T-helper 17 cell (primary cell): ENCODE measurements at places on chromosomes 5 and 9.

DNA sequence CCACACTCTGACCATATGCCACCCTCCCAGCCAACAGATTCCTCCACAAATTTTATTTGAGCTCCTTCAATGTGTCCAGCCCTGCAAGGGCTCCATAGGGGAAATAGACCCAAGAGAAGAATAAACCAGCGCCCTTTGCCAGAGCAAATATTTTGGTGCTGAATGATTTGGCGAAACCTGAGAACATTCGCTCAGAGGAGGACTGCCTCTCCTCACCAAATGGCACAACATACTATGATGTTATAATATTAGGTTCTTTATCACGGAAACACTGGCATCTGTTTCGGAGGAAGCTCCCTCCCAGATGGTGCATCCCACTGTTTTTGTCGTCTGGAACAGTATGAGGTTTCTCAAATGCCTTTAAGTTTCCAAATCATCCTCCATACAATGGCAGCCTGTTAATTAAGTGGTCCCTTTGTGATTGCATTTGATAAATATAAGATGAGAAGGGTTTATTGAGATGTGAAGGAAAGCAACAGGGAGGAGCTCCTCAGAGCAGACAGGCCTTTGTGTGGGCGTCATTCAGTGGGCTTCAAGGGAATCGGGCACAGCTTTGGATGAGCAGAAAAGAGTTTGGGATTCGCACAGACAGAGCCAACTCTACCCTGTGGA is 139.1 kb upstream of the ADRA1B start:
- H3K36me3 ChIP-seq = peaks cover 5% of the 10 kb centered on the region
- DNase-seq = no peak
- H3K4me3 ChIP-seq = no peak overlapping the region
- H3K27ac ChIP-seq = no peak overlapping the region
- H3K27me3 ChIP-seq = peaks cover 83% of the 10 kb centered on the region

DNA sequence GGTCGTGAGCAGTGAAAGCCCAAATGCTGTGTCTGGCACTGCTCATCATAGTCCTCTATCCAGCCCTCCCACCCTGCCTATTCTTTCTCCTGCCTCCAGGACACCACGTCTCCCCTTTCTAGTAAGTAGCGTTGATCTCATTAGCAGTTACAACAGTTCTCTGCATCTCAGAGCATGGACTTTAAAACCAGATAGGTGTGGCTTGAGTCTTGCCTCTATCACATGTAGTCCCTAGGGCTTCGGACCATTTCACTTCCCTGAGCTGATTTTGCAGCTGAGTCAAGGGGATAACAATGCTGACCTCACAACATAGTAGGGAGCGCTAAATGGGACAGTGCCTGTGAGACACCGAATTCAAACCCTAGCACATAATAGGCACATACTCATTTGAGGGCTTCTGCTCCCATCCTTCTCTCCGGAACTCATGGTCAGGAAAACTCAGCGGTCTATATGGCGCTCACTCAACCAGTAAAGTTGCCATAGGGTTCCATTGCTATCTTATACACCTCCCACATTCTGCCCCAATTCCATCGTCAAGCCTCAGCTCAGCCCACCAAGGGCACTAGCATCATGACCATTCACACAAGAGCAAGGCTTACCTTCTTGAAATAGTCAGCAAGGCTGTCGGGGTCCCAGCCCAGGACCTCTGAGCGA is 515 bp downstream of the LCP2 start:
- peaks cover 29% of the 10 kb centered on the region for H3K36me3 ChIP-seq
- peak overlapping the region; percentile 100 for H3K27ac ChIP-seq
- no peaks in the 10 kb centered on the region for H3K27me3 ChIP-seq
- peaks cover 68% of the 10 kb centered on the region for H3K4me1 ChIP-seq
- no peak for DNase-seq
- peak overlapping the region; percentile 99 for H3K4me3 ChIP-seq

- no peaks in the 10 kb centered on the region for H3K4me1 ChIP-seq
- DNase-seq = no peak
- H3K4me3 ChIP-seq = no peak overlapping the region
- H3K27me3 ChIP-seq = peaks cover 22% of the 10 kb centered on the region
Measured at GRCh38 chr5:31916327-31916726, 257.8 kb downstream of the GOLPH3 start.

GRCh38 chr9:137138722-137139467 is at the start of gene GRIN1:
Gene GRIN1, plus strand, starts transcription at chr9:137139154. Its CDS starts 333 bp downstream, at chr9:137139487.
- H3K27me3 ChIP-seq = peaks cover 64% of the 10 kb centered on the region
- H3K36me3 ChIP-seq = peaks cover 8% of the 10 kb centered on the region

DNA sequence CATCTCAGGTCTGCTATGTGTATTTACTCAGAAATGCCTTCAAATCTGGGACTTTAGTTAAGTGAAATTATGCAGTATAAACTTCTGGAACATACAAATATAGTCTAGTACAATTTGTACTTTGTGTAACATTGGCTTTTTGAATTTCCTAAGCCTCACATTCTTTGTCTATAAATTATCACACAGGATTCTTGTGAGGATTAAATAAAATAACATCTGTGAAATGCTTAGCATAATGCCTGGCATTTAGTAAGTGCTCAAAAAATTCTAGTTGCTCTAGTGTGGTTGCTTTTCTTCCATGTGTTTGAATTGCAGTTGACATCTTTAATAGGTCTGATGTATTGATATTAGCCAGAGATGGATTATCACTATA is 2.6 kb downstream of the HMMR start:
- DNase-seq = no peak
- no peak overlapping the region for H3K27ac ChIP-seq
- peaks cover 24% of the 10 kb centered on the region for H3K4me1 ChIP-seq

DNA sequence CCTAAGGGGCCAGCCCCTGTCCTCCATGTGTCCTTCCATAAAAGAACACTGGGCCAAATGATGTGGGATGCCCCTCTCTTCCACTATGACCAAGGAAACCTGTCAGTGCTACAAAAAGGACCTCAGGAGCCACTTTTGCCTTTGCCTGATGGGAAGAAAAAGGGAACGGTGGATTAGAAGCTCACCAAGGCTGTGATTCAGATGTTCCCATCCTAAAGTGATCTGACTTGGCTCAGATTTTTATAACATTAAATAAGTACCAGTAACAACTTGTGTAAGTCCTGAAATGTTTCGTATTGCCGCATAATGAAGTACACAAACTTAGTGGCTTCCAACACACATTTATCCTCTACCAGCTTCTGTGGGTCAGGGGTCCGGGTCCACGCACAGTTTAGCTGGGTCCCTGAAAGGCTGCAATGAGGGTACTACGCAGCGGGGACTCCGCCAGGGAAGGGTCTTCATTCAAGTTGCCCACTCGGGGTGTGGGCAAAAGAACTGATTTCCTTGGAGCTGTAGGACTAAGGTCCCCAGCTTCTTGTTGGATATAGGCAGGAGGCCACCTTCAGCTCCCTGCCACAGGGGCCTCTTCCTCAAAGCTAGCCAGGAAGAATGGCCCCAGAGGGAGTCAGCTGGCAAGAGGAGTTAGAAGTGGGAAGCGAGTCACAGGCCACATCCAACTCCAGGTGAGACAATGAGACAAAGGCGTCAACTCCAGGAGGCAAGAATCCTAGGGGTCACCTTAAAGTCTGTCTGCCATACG is 60.4 kb downstream of the RAPGEF1 start:
- peaks cover 78% of the 10 kb centered on the region for H3K4me1 ChIP-seq
- no peak for DNase-seq
- no peaks in the 10 kb centered on the region for H3K36me3 ChIP-seq

DNA sequence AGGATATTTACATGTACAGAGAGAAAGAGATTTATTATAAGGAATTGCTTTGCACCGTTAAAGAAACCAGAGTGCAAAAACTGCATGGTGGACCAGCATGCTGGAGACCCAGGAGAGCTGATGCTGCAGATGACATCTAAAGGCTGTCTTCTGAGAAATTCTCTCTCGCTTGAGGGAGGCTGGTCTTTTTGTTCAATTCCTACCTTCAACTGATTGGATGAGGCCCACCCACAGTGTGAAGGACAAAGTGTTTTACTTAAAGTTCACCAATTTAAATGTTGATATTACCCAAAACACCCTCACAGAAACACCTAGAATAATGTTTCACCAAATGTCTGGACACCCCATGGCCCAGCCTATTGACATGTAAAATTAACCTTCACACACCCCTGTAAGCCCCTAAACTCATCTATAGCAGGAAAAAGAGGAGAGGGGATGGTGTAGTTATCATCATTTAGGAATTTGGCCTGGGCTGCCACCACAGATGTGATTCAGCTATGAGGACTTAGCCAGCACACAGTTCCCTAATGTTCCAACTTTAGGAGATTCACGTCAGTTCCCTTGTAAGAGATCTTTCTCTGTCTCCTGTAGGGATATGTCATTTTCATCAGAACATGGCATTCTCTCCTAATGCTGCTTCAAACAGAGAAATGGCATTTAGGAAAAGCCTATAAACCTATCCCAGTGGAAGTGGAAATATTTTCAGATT is 358.2 kb upstream of the TLE4 start:
- no peaks in the 10 kb centered on the region for H3K27me3 ChIP-seq
- no peak for DNase-seq
- H3K36me3 ChIP-seq = no peaks in the 10 kb centered on the region

GRCh38 chr9:38442473-38443096 is 18.3 kb upstream of the IGFBPL1 start:
- peaks cover 25% of the 10 kb centered on the region for H3K27me3 ChIP-seq
- H3K4me3 ChIP-seq = no peak overlapping the region
- H3K27ac ChIP-seq = no peak overlapping the region
- no peak for DNase-seq
- peaks cover 5% of the 10 kb centered on the region for H3K4me1 ChIP-seq
- H3K36me3 ChIP-seq = peaks cover 2% of the 10 kb centered on the region

GRCh38 chr9:109560470-109561132 is 62.5 kb upstream of the PTPN3 start:
- no peak for DNase-seq
- H3K4me1 ChIP-seq = peaks cover 2% of the 10 kb centered on the region
- H3K4me3 ChIP-seq = no peak overlapping the region
- H3K27me3 ChIP-seq = peaks cover 34% of the 10 kb centered on the region

DNA sequence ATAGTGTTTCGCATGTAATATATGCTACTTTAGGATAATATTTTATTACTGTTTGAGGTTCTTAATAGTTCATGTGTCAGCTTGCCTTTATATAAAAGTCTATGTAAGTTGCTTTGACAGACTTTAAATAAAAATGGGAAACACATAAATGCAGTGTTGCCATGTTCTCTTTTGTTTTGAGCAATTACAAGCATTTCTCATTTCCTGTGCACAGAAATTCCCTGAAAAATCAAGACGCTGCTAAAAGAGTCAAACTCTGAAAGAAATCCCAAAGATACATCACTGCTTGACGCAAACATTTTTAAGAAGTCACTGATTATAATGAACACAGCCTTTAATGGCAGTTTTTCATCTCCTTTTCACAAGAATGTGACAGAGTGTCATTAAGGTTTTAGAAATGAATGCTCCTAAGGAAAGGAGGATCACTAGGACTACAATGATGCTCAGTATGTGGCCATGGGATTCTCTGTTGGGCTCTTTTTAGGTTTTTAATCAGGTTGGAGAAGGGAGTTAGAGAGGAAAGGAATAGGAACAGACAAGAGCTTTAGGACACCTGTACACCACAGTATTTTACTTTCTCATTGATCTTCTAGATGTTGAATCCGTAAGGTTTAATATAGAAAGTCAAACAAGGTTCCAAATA is 29.4 kb downstream of the ZCCHC7 start:
- H3K36me3 ChIP-seq = peaks cover 8% of the 10 kb centered on the region
- peaks cover 23% of the 10 kb centered on the region for H3K4me1 ChIP-seq
- no peaks in the 10 kb centered on the region for H3K27me3 ChIP-seq
- DNase-seq = no peak

DNA sequence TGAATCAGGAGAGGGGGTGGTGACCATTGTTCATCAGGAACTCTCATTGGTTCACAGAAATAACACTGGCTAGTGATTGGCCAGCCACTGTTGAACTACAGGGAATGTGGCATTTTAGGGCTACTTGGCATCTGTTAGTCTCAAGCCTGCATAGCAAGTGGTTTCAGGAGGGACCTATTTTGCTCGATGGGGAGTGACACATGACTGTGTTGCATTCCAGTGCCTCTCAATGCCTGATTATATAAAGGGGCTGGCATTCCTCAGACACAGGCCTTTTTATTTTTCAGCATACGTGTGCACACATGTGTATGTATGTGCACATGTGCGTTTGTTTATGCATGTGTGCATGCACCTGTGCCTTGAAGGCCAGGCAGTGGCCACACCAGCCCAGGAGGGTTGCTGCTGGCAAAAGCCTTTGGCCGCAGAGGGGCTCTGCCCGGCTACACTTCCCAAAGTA is 23.2 kb downstream of the FGD3 start:
- H3K4me3 ChIP-seq = peak overlapping the region; percentile 98
- peaks cover 75% of the 10 kb centered on the region for H3K4me1 ChIP-seq
- DNase-seq = no peak
- no peaks in the 10 kb centered on the region for H3K27me3 ChIP-seq
- H3K36me3 ChIP-seq = peaks cover 7% of the 10 kb centered on the region

GRCh38 chr9:114813717-114814418 is 8.0 kb upstream of the TNFSF15 start:
- no peaks in the 10 kb centered on the region for H3K27me3 ChIP-seq
- H3K27ac ChIP-seq = no peak overlapping the region
- DNase-seq = no peak

GRCh38 chr5:33067291-33067690 is 356.2 kb downstream of the NPR3 start:
- no peak for DNase-seq
- H3K4me3 ChIP-seq = no peak overlapping the region
- no peaks in the 10 kb centered on the region for H3K4me1 ChIP-seq
- H3K27me3 ChIP-seq = no peaks in the 10 kb centered on the region
- H3K27ac ChIP-seq = no peak overlapping the region

DNA sequence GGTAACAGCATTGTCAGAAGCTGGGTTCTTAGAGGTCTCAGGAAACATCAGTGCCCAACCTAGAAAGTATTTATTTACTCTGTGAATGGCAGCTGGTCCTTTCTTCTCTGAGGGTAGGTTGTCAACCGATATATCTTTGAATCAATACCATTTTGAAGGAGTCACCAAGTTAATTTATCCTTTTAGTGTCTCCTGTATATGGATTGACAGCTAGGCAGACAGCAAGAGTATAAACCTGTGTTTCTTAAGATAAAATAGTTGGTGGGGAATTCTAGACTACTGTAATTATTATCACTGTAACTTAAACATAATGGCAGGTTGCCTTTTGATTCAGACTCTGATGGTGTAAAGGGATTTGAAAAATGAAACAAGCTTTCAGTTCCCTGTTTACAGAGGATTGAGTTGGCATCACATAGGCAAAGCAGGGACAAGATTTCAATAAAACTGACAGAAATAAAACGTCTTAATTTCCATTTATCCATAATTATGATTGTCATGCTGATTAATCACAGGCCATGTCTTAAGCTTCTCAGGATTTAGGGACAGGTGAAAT is 190.8 kb upstream of the HAPLN1 start:
- H3K36me3 ChIP-seq = no peaks in the 10 kb centered on the region
- DNase-seq = no peak
- H3K27ac ChIP-seq = no peak overlapping the region
- H3K4me1 ChIP-seq = no peaks in the 10 kb centered on the region
- H3K4me3 ChIP-seq = no peak overlapping the region
- peaks cover 4% of the 10 kb centered on the region for H3K27me3 ChIP-seq

GRCh38 chr9:96199006-96199405 is 103.0 kb downstream of the HSD17B3 start:
- H3K4me1 ChIP-seq = peaks cover 5% of the 10 kb centered on the region
- H3K4me3 ChIP-seq = no peak overlapping the region
- DNase-seq = no peak
- peaks cover 50% of the 10 kb centered on the region for H3K27me3 ChIP-seq
- H3K36me3 ChIP-seq = peaks cover 2% of the 10 kb centered on the region

GRCh38 chr9:33151007-33151557 is 16.1 kb downstream of the B4GALT1 start:
- peaks cover 3% of the 10 kb centered on the region for H3K36me3 ChIP-seq
- H3K4me1 ChIP-seq = peaks cover 70% of the 10 kb centered on the region
- no peak for DNase-seq
- H3K27me3 ChIP-seq = no peaks in the 10 kb centered on the region
